Foreskin melanocyte (primary cell): ENCODE measurements at places on chromosomes 5 and 9.

DNA sequence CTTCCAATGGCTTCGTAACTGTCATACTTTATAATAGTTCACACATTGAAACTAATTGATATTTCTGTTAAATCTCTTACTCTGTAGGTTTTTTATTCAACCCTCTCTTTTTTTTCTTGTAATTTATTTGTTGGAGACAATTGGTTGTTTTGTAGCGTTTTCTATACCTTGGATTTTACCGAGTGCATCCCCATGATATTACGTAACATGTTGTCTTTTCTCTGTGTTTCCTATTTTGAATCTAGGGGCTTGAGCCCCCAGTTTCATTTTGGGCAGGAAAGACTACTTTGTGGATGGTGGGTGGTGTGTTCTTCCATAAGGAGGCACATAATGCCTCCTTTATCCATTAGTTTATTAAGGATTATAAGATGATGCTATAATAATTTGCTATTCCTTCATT, 7.4 kb downstream of the MRPL22 start:
- no peak for DNase-seq

GRCh38 chr9:133428617-133429101, 6.5 kb downstream of the ADAMTS13 start:
- DNase-seq, result no peak

- no peak for DNase-seq
These were observed 14.3 kb upstream of the SLC36A3 start for GRCh38 chr5:151317871-151318270.

GRCh38 chr9:106769331-106769730, 93.6 kb upstream of the ZNF462 start:
- no peak for DNase-seq

DNA sequence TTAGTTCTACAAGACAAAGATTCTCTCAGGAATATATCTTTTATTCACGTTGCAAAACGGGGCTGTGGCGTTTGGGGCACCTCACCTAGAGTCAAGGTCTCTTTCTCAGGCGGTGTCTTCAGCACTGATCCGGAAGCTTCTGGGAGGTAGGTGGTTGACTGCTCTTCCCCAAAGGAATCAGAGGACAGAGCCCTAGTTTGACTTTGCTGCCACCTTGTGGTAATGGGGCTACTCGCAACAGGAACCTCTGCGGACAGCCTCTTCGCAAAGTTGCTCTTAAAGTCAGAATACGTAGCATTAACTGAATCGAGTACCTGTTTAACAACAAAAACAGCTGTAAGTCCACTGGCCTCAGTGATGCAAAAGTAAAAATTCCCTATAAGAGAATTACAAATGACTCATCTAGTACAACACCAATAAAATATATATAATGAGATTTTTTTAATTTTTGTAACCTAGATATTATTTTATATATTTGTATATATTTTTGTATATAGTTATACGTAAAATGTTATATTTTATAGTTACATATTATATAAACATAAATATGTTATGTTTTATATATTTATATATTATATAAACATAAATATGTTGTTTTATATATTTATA, 13.3 kb upstream of the GPX8 start:
- DNase-seq, result peak; percentile 62

- DNase-seq, result peak; percentile 59
These were observed 31.7 kb upstream of the KCNMB1 start for GRCh38 chr5:170420806-170421412.

- DNase-seq, result no peak
These were observed 71.1 kb downstream of the LPAR1 start for GRCh38 chr9:110967196-110967595.

DNA sequence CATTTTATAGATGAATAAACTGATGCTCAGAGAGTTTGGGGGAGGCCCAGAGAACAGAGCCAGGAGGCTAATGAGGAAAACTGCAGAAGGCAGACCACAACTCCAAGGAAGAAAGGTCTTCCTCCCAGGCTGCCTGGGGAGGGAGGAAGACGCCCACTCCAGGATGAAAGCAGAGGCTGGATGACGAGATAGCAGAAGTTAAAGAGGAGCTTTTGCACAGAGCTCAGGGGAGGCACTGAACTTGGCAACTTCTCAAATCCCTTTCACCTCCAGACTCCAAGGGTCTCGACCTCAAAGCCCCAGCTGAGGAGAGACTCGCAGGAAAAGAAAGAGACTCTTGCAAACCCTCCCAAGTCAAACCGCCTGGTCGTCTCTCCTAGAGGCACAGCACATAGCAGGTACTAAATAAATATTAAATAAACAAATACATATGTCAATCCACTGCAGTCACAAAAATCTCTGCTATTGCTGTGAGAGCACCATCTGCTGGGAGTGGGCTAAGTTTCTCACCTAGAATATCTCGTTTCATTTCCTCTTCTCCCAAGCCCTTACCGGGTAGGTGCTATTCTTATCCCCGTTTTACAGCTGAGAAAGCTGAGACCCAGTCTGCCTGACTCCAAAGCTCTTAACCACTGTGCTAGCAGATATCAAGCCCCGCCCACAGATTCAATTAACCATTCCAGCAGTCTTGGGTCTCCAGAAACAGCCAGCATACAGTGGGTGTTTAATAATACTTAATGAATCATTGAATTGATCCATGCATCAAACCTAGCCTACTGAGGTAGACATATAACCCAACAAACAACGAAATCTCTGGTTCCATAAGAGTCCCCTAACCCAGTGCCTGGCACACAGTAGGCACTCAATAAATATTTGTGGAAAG, 97.8 kb upstream of the HAND1 start:
- DNase-seq, result no peak

- no peak for DNase-seq
These were observed 441.5 kb downstream of the CDH18 start for GRCh38 chr5:19546521-19546920.

DNA sequence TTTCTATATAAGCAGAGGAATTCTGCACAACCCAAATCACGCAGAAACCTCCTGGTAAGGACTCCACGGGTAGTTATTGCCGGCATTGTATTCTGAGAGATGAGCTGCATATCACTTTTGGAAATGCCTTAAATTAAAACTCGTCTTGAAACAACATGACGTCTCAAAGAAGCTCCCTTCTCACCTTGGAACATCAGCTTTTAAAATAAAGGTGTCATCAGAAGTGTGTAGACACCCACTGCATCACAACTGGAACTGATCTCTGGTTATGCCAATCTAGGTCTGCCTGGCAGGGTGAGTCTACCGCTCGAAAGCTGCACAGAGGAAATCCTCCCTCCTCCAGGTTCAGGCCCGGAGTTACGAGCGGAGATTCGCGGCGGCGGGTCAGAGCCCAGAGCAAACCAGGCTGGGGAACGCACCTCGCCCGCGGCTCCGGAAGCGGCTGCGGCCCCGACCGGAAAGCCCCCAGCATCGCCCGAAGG, 974 bp upstream of the SLC12A2 start:
- DNase-seq, result no peak

- no peak for DNase-seq
These were observed 60.1 kb downstream of the LHFPL2 start for GRCh38 chr5:78588507-78588906.

GRCh38 chr5:102048940-102049339, 247.1 kb downstream of the SLCO4C1 start:
- DNase-seq, result peak; percentile 5

DNA sequence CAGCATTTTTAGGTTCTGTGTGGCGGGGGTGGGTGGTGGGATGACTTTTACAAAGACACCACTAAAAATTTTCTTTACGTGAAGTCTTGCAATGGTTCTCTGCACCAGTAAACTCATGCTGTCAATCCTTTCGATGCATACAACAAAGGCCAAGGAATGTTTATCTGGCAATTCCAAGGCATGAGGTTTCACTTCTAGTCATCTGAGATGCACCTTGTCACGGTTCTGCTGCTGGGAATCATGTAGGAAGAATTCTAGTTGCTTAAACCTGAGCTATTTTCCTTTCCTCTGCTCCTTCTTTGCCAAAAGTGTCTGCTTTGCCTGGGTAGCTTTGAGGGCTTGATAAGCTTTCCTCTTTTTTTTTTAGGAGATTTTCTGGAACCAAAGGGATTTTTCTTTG, 1204.5 kb upstream of the SEMA6A start:
- DNase-seq, result no peak

DNA sequence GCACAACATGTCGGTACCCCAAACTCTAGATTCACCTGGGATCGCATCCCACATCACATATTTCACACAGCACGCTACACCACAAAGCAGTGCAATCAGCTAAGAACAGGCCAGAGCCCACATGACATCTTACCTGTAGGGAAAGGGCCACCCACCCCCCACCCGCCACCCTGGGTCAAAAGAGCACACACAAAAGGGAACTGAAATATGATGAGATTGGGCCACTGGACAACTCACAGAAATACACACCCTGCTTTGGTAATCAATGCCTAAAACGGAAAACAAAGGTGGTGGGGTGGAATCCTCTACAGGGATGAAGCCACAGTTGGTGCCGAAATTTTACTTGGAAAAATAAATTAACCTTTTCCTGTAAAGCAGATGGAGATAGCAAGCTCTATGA, 13.1 kb downstream of the RETREG1 start:
- DNase-seq, result no peak

DNA sequence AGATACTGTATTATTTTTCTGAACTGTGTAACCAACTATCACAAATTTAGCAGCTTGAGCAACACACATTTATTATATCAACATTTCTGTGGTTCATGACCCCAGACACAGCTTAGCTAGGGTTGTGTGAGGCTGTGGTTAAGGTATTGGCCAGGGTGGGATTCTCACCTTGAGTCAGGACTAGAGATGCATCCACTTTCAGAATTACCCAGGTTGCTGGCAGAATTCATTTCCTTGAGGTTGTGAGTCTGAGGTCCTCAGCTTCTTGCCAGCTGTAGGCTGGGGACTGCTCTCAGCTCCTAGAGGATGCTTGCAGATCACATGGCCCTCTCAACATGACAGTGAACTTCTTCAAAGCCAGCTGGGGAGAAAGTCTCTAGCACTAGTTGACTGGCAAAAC, 122.5 kb upstream of the RASGRF2 start:
- no peak for DNase-seq

- no peak for DNase-seq
These were observed 41.7 kb downstream of the KLF4 start for GRCh38 chr9:107447834-107448233.

DNA sequence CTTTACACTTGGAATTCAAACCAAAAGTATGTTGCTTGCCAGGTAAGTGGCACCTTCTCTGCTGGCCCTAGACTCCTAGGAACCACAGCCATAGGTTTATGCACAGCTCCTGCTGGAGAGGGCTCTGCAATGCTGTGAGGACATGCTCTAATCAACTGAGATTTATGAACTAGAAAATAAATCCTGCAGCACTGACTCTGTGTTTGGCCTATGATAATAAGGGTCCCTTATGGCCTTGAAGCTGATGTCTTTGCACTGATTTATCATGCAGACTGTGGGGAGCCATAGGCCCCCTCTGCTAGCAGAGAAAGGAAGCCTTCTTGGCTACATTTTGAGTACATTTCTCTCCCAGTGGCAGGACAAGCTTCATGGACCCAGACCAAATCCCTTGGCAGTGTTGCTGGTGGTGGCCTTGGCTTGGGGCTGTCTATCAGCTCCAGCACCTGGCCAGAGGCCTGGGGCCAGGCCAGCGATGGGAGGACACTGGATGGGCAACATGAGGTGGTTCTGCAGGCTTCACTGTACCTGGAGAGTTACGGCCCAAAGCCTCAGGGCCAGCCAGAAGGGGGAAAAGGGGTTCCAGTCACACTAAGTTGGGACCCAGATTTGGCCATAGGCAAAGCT, 178.0 kb downstream of the SEMA6A start:
- DNase-seq, result no peak

GRCh38 chr5:165502893-165503691, 1997.7 kb downstream of the MAT2B start:
- no peak for DNase-seq

- DNase-seq, result no peak
These were observed 3.7 kb downstream of the C5orf46 start for GRCh38 chr5:147902609-147903115.
